ENCODE measurements at places on chromosomes 5 and 9.

DNA sequence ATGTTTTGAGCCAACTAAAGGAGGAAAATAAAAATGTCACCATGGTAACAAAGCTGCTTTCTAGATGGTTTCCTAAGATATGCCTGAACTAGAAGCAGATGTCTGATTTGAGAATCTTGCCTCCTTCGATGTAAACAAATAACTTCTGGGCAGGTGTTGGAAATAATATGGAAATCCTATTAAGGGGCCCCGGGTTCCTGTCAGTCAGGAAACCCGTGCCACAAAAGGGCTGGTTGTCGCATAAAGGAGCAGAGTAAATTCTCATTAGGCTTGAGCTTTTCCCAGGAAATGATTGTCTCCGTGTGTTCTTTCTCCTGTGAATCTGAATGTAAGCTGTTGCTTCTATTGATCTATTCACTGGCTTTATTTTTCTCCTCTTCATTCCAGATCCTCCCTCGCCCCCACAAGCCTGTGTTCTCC lies 90.8 kb downstream of the TLE4 start:
- no peak for DNase-seq

- DNase-seq = no peak
These were observed 139.1 kb upstream of the CLINT1 start for GRCh38 chr5:157997991-157998504.

GRCh38 chr9:39108145-39108544 lies 179.8 kb downstream of the CNTNAP3 start:
- DNase-seq = no peak

DNA sequence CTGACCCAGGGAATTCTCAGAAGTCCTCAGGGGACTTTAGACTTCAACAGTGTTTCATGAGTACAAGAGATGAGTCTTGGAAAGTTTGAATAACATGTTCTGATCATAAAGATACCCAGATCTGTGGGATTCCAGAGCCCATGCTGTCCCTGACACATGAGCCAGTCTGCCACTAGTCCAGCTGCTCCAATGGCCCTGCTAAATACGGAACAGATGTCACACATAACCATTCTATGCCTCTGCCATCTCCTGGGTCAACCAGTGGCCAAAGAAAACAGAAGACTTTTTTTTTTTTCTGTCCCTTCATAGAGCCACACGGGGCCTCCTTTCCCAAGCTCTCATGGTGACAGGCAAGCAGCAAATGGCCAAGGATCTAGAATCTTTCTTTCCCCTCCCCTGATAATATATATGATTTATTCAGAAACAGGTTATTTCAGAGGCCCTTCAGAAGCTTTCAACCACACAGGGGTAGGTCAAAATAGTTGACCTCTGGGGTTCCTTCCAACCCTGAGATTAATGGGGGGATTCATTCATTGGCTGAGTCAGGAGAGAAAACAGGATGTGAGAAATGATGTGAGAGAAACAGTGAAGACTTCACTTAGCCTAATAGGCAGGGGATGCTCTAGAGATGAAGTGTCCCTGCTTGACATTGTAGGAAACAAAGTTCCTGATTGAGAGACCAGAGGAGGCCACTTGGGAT lies 367.7 kb downstream of the CDK5RAP2 start:
- no peak for DNase-seq

DNA sequence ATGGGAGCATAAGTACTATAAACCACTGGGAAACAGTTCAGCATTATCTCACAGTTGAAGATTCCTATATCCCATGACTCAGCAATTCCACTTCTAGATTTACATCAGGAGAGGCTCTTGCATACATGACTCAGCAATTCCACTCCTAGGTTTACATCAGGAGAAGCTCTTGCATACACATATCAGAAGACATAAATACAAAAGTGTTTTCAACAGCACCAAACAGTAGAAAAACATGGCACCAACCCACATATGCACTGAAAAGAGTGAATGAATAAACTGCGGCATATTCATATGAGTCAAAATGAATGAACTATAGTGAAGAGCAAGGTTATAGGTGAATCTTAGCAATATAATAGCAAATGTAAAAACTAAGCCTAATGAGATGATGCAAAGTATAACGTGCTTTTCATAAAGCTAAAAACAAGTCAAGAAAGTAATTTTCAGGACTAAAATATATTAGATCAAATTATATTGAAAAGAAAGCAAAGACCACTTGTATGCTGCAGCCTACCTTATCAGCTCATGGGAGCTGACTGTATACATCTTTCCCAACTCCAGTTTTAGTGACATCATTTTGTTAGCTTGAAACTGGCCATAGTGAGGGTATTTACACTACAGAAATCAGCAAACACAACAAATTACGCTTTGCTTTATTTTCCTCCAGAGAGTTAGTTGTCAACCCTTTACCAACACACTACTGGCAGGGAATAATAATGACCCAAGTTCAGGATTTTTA lies 95.8 kb downstream of the ANKRD18B start:
- no peak for DNase-seq

DNA sequence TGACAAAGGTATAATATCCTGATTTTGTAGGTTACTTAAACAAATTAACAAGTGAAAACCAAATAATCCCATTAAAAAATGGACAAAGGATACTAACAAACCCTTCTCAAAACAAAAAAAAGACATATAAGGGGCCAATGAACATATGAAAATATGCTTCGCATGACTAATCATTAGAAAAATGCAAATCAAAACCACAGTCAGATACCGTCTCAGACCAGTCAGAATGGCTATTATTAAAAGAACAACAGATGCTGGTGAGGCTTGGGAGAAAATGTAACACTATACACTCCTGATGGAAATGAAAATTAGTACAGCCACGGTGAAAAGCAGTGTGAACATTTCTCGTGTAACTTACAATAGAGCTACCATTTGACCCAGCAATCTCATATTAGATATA lies 1542.2 kb upstream of the CDH9 start:
- DNase-seq = no peak

GRCh38 chr5:113147101-113147508 lies 170.5 kb downstream of the DCP2 start:
- DNase-seq = no peak

- DNase-seq = no peak
These were observed 79.6 kb downstream of the MYO10 start for GRCh38 chr5:16856531-16856930.

Measured in stimulated activated CD8-positive, alpha-beta memory T cell treated with anti-CD3 and anti-CD28 coated beads, Interleukin-2, amount 100 ng/mL, for 48 hours (primary cell).